Muscle of arm (tissue), 14 donors: ENCODE measurements at places on chromosomes 13 and 19. TPM values are rescaled to one million over a fixed set of nuclear protein-coding genes. Genes with fewer than 3 reads are reported as not detected.

DNA sequence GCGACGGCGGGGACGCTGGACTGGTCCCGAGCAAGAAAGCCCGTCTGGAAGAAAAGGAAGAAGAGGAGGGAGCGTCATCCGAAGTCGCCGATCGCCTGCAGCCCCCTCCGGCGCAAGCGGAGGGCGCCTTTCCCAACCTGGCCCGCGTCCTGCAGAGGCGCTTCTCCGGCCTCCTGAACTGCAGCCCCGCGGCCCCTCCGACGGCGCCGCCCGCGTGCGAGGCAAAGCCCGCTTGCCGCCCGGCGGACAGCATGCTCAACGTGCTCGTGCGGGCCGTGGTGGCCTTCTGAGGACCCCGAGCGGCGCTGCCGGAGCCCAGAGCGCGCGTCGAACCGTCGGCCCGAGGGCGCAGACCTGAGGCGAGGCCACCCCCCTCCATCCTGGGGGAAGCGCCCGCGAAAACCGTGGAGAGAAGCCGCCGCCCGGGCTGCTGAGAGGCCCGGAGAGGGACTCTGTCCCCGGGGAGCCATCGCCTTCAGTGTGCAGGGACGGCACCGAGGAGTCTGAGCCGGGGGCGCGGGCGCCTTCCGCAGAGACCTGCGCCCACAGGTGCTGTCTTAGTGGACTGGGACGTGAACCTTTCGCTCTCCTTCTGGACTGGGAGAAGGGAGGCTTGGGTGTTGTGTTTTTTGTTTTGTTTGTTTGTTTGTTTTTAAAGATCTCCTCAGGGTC lies 3.5 kb downstream of the IER2 start:
- DNase-seq = peak; percentile 67

DNA sequence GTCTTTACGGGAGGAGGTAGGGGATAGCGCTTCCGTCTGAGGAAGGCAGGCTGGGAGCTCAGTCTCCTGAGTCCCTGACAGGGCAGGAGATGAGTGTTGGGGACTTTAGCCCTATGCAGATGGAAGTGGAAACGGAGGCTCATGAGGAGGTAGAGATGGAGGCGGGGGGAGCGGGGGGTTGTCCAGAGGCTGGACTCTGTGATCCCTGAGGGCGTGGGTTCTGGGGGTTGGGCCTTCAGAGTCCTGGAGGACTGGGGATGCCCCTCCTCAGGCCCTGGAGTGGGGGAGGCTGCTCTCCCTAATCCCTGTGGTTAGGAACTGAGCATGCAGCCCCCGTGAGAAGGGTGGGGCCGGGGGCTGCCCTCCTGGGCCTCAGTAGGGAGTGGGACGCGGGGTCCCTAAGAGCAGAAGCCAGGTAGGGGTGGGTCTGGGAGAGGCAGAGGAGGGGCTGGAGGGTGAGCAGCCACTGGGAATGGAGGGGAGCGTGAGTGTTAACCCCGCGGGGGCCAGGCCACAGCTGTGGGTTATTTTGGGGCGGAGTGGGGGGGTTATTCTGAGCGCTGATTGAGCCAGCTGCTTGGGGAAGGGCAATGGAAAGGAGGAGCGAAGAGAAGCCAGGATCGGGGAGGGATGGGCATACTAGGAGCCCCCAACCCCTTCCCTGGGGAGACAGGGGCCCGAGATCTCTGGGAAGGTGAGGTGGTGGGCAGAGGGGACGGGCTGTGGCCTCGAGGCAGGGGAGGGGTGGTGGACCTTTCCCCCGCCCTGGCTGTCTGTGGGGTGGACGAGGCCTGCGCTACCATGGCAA lies 2.8 kb downstream of the GRIN2D start:
- no peak for DNase-seq

DNA sequence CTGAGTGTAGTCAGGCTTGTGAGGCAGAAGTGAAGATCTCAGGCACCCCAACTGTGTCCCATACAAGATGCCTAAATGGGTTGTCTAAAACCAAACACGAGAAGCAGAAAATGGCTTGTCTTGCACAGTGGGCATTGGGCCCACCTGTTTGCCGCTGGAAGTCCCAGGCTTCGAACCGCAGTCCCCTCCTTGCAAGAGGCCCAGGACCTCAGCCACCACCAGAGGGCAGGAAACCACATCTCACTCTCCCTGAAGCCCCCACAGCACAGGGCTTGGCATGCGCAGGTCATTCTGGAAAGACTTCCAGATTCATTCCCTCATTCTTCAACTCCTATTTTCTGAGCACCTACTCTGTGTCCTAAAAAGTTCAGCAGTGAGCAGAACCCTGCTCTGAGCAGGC lies 973.7 kb downstream of the UQCRFS1 start:
- no peak for DNase-seq

GRCh38 chr13:27783111-27783510 lies 9.2 kb upstream of the GSX1 start:
- no peak for DNase-seq

DNA sequence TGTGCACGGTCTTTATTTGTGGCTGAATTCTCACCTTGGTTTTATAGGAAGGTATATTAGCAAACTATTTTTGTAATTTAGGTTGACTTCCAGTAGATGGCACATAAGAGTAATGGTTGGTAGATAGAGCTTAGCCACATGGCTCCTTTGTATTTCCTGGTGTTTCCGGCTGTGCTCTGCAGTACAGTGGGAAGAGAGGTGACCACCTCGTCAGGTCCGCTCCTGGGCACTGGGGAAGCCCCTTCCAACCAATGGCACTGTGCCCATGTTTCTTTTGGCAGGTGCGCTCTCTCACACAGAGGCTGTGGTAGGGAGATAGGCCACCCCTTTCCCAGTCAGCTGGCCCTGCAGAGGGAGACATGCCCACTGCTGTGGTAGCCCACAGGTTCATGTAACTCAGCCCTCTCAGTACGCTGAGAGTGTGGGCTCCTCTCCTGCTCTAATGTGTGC lies 74.3 kb upstream of the ATP12A start:
- no peak for DNase-seq

- no peak for DNase-seq
Observed at GRCh38 chr13:93751117-93751516, 524.5 kb downstream of the GPC6 start.

- DNase-seq = no peak
Observed at GRCh38 chr19:58044886-58045285, 11.1 kb downstream of the ZSCAN1 start.

GRCh38 chr19:13051557-13052165 lies 51.0 kb downstream of the LYL1 start:
- DNase-seq = no peak

DNA sequence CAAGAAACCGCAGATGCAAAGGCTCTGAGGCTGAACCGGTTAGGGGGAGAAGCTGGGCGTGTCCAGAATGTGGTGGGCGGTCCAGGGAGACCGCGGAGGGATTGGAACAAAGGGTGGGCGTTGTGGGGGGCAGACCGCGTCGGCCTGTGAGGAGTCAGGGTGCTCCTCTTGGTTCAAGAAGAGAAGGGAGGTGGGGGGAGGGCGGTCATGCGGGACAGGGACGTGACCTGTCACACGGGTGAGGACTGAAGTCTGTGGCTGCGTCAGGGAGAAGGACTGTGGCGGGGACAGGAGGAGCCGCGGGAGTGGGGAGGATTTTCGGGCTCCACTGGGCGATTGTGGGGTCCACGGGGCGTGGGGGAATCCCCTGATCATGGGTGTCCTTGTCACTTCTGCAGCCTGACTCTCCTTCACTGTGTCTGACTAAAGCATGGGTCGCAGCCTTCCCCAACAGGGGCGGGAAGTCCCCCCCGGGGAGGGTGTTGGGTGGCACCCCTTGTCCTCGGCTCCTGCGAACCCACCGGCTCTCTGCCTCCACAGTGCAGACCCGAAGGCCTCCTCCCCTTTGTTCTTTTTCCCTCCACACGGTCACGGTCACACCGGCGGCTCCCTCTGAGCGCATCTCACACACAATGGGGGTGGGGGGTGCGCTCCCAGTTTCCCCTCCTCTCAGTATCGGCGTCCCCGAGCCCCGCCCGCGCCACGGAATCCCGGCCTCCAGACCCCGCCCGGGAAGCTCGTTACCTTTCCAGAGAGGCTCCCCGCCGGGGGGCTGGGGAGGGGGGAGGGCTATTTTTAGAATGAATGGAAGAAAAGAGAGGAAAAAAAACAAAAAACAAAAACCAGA lies 16.4 kb upstream of the KCNN1 start:
- no peak for DNase-seq

DNA sequence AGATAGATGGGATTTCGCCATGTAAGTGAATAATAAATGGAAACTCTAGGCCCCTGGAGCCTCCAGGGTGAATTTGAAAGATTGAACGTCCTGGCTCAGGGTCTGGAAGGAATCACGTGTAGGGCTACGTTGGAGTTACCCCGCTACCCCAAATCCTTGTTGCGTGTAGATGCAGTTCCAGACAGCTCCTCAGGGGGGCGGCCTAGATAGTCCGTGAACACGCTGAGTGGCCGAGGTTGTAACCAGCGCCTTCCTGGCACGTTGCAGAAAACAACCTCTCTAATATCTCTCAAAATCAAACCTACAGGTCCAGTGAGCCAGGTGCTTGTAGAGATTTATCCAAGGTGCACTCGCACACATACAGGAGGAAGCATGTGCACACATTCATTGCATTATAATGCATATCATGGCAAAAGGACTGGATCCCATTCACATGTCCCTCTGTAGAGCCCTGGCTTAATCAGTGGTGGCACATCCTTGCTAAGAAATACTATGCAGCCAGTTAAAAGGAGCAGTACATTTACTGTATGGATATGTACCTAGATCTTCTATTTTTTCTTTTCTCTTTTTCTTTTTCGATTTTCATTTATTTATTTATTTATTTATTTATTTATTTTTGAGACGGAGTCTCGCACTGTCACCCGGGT lies 2.5 kb upstream of the KEAP1 start:
- DNase-seq = peak; percentile 48

GRCh38 chr13:25778365-25778764 lies 273.5 kb downstream of the SHISA2 start:
- DNase-seq = no peak

- DNase-seq = no peak
Observed at GRCh38 chr19:4268816-4269430, 10.1 kb upstream of the SHD start.

The PKN1 gene
- 56.0 TPM for polyA plus RNA-seq

The PTPRH gene
- 0.19 TPM for polyA plus RNA-seq

The LGALS14 gene
- 1.0 TPM for polyA plus RNA-seq

The COX6B2 gene
- 18.3 TPM for polyA plus RNA-seq

The RPS16 gene
- polyA plus RNA-seq = 1,892 TPM

The KLF1 gene
- 0.27 TPM for polyA plus RNA-seq
